ENCODE measurements at places on chromosomes 11 and 22. TPM values are rescaled to one million over a fixed set of nuclear protein-coding genes. Genes with fewer than 3 reads are reported as not detected.

DNA sequence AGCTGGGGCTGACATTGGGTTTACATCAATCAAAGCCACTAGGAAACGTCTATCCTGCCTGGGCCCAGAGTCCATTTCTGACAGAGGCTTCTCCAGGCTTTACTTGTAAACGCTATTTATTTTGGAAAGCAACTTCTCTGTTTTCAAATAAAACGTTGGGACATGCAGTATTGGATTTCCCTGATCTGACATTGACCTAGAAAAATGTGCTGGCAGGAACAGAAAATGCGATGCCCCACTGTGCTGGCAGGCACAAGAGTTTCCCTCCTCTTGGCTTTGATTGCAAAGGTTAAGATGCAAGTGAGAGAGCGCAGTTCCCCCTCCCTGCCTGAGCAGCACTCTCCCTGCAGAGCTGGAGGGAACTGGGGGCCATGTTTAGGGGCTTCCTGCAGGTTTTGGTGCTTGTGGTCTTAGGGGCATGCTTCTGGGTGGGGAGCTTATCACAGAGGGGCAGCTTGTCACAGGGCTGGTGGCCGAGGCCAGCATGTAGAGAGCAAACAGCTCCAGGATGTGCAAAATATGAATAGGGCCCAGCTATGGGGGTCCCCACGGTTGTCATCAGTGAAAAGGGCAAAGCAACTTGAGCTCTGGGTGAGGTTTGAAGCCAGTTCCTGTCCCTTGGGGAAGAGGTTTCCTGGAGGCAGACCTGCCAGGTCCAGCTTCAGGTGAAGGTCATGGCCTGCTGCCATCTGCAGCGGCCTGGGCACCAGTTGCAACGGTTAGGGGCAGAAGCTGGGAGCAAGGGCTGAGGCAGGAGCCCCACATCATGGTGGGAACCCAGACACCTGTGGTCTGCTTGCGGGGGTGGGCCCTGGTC lies 42.3 kb upstream of the DKK3 start:
- DNase-seq = no peak

DNA sequence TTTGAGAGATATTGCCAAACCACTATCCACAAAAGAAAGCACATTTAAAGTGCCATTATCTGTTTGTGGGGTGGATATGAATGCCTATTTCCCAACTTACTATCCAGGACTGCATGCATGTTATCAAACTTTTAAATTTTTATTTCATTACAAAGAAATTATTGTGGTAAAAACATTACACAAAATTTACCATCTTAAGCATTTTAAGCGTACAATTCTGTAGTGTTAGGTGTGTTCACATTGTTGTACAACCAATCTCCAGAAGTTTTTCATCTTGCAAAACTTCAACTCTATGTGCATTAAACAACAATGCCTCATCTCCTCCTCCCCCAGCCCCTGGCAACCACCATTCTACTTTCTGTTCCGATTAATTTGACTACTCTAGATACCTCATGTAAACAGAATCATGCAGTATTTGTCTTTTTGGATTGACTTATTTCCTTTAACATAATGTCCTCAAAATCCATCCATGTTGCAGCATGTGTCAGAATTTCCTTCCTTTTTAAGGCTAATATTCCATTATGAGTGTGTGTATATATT lies 17.6 kb upstream of the CD44 start:
- no peak for DNase-seq

DNA sequence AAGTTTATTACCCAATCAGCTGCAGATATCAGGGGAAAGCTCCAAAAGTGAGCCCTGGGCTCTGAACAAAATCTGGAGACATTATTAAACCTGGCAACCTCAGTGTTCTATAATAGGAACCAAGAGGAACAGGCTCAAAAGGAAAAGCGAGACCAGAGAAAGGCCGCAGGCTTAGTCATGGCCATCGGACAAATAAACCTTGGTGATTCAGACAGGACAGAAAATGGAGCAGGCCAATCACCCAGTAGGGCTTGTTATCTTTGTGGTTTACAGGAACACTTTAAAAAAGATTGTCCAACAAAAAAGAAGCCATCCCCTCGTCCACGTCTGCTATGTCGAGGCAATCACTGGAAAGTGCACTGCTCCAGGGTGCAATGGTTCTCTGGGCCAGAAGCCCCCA lies 7.7 kb upstream of the PANX1 start:
- DNase-seq = no peak

DNA sequence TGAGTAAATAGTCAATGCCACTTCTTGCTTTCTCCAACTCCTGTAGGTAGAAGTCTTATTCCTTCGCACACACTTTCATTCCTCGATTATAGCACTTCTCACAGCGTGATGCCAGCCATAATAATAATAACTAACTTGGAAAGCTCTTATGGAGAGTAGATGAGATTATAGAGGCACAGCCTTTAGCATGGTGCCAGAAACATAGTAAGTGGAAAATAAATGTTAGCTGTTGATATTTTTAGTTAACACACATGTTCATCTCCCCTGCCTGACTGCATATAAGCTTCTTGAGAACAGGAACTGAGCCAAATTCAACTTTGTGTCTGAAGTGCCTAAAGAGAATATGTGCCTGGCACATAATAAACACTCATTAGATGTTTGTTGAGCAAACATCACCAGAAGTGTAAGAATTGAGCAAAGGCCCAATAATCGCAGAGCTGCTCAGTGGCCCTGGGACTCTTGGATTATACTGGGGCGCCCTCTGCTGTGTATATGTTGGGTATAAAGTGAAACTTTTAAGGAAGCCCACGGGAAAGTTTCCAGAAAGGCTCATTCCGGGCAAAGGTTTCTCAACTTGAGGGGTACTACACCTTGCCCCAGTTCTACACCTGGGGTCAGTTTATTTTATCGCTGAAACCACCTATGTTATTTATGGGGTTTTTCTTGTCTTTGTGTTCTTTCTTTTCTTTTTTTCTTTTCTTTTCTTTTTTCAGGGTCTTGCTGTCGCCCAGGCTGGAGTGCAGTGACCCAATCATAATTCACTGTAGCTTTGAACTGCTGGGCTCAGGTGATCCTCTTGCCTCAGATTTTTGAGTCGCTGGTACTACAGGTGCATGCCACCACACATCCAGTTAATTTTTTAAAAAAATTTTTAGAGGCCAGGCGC lies 22.3 kb downstream of the SLN start:
- peak; percentile 51 for DNase-seq

DNA sequence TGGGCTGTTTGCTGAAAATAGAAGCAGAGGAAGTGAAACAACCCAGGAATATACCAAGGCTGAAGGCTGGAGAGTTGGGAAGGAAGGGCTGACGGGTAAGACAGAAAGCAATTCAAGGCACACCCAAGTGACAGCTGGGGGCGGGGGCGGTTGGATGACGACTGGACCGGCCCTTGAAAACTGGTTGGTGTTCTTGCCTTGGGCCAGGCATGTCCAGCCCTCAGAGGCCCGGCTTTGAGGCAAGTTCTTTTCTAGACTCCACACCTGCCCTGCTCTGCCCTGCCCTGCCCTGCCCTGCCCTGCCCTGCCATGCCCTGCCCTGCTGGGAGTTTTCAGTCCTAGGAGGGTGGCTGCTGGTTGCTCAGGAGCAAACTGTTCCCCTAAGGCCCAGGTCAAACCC lies 34.2 kb upstream of the CACNG2 start:
- DNase-seq = no peak

GRCh38 chr11:77136074-77136473 lies 8.0 kb downstream of the MYO7A start:
- DNase-seq = no peak

- DNase-seq = no peak
These were observed 123.6 kb downstream of the MN1 start for GRCh38 chr22:27677905-27678458.

DNA sequence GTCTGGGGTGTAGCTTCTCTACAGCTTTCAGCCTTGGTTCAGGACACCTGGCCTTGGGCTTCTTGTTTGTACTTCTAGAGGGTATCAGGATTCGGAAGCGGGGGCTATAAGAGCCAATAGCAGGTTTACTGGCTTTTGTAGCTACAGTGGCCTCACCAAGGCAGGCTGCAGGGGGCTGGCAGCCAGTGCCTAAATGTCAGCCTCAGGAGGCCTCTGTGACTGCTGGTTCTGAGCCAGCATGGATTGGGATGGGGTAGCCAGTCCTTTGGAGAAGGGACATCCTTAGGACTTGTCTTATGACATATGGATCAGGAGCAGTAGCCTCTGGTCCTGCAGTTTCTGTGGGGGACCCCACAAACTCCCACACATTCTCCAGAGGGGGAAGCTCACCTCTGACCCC lies 29.9 kb downstream of the EIF3F start:
- DNase-seq = no peak

GRCh38 chr22:32531228-32531627 lies 56.6 kb downstream of the FBXO7 start:
- DNase-seq = no peak

GRCh38 chr11:14203321-14203720 lies 155.7 kb downstream of the RRAS2 start:
- no peak for DNase-seq

DNA sequence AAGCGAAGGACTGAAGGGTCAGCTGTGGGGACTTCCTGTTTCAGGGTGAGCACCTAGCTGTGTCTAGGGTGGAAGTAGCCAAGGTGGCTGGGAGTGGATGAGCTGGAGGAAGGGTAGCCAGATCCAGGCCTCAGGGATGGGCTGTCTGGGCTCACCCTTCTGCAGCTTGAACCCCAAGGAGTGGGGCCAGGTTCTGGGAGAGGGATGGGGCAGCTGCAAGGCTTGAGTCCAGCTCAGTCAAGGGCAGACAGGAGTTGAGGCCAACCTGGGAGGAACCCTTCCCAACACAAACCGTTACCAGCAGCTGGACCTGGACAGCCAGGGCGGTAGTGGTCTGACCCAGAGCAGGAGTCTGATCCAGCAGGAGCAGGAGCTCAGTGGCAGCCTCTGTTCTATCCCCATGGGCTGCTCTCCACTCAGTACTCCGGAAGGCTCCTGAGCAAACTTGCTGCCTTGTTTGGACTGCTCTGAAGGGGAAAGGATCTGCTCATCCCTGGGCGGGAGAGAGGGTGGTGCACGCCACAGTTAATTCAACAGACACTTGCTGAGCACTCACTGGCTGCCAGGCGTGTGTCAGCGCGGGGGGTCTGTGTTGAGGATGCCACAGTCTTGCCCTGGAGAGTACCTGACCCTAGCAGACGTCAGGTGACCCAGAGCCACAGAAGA lies 53.8 kb upstream of the THY1 start:
- no peak for DNase-seq

GRCh38 chr11:64751136-64751535 lies 7.2 kb upstream of the RASGRP2 start:
- DNase-seq = no peak

DNA sequence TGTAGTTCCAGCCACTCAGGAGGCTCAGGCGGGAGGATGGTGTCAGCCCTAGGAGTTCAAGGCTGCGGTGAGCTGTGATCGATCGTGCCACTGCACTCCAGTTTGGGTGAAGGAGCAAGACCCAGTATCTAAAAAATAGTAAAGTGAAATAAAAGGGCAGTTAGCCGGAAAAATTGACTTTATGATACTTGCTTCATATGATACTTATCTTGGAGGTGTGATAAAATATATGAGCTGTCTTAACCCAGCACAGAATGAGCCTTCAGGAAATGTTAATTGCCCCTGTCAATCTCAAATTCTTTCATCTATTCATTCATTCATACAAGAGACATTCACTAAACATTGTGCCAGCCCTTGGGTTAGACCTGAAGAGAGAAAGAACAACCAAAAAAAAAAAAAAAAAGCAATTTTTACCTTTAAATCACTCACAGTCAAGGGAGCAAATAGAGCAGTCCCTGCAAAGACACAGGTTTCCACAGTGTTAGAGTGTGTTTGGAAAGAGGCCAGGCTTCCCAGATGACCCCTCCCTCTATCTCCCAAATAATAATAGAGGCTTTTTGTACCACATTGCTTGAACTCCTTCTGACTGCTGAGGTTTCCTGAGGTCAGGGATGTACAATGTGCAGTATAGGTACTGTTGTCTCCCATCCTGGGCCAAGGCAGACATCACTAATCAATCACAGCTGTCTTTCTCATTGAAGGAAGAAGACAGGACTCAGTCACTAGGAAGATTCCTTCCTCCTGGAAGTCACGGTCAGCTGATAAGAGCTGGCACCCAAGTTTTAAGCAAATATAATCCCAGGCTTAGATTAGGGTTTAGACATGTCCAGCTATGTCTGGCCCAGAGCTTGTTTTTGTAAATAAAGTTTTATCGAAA lies 454.6 kb downstream of the MIAT start:
- DNase-seq = no peak

The UBQLN3 gene
- 0.49 TPM for total RNA-seq

The UCP3 gene
- total RNA-seq = 5.6 TPM

The ARCN1 gene
- 76.6 TPM for total RNA-seq

The ZP1 gene
- total RNA-seq = not detected

Data from CD4-positive, CD25-positive, alpha-beta regulatory T cell (primary cell).